ENCODE measurements at places on chromosomes 12 and 14. TPM values are rescaled to one million over a fixed set of nuclear protein-coding genes. Genes with fewer than 3 reads are reported as not detected.

DNA sequence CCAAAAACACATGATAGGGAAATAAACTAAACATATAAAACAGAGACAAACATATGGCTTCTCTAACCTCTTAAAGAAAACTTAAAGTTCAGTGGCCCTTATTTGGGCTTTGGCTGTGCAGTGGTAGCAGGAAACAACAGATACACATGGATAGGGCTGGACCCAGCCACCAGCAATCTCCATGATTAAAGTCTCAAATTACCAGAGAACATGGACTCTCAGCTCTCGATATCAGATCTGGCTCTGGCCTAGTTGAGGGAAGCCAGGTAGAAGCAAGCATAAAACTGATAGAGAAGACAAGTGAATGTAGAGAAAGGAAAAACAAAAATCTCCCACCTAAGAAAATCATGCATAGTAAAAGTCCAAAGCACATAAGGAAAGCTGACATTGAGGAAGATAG, 164.8 kb downstream of the ITPR2 start:
- no peak overlapping the region for H3K4me3 ChIP-seq
- DNase-seq: no peak
- H3K4me1 ChIP-seq: no peaks in the 10 kb centered on the region
- no peaks in the 10 kb centered on the region for H3K27me3 ChIP-seq

DNA sequence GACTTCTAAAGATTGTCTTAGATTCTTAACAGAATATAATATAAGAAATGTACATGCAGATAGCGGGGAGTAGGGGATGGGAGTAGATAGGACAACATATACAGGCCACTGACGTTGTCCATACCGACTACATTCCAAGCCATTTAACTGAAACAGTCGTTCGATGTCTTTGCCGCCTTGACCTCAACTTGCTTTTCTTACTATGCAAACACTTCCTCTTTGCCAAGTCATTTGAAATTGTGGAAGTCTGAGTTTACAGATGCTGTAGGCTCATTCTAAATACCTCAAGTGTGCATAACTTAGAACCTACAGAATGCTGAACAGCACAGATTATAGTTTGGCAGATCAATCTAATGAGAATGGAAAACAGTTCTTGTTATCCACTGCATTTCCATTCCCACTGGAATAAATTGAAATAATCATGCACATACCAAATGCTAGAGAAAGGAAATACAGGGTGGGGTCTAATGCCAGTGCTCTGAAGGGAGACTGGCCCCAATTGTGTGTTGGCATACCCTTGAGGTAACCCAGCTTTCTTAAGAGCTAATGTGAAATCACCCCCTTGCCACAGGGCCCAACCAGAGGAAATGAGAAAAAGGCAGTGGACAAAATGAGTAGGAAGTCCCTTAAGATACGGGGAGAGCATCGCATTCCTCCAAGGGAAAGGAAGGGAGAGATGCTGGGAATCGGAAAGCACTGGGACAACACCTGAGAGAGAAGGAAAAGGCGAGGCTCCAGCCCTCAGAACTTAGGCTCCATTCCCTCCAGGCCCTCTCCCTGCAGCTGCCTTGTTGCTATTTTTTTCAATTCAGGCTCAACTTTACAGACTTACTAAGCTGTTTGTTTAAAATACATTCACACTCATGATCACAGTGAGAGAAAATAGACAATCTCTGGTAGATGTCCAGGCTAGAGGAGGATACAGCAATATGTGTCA, 380.9 kb upstream of the TMTC1 start:
- H3K27ac ChIP-seq: no peak overlapping the region
- H3K27me3 ChIP-seq: no peaks in the 10 kb centered on the region
- no peak for DNase-seq
- H3K36me3 ChIP-seq: no peaks in the 10 kb centered on the region
- no peak overlapping the region for H3K4me3 ChIP-seq

DNA sequence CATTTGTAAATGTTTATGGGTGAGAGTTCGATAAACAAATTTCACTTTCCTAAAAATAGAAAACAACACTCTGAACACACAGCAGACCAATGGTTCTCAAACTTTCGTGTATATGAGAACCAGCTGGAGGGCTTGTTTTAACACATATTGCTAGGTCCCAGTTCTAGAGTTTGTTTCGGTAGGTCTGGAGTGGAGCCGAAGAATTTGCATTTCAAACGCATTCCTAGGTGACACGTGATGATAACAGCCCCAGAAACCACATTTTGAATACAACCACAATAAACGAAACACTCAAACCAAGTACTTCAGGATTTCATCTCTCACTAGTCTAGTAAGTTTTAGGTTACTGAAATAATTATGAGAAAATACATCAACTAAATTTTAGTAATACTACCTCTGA, 17.1 kb downstream of the SEC23A start:
- H3K27me3 ChIP-seq: no peaks in the 10 kb centered on the region
- DNase-seq: no peak
- peaks cover 47% of the 10 kb centered on the region for H3K36me3 ChIP-seq
- H3K27ac ChIP-seq: no peak overlapping the region
- H3K4me3 ChIP-seq: no peak overlapping the region

- no peak overlapping the region for H3K27ac ChIP-seq
- no peak for DNase-seq
- H3K36me3 ChIP-seq: no peaks in the 10 kb centered on the region
- H3K4me3 ChIP-seq: no peak overlapping the region
These were observed 10.5 kb downstream of the ARG2 start for GRCh38 chr14:67630186-67630585.

- H3K27ac ChIP-seq: no peak overlapping the region
- peaks cover 3% of the 10 kb centered on the region for H3K27me3 ChIP-seq
- no peak for DNase-seq
- H3K4me3 ChIP-seq: no peak overlapping the region
- no peaks in the 10 kb centered on the region for H3K4me1 ChIP-seq
These were observed 20.3 kb upstream of the DHRS4 start for GRCh38 chr14:23933108-23933741.

DNA sequence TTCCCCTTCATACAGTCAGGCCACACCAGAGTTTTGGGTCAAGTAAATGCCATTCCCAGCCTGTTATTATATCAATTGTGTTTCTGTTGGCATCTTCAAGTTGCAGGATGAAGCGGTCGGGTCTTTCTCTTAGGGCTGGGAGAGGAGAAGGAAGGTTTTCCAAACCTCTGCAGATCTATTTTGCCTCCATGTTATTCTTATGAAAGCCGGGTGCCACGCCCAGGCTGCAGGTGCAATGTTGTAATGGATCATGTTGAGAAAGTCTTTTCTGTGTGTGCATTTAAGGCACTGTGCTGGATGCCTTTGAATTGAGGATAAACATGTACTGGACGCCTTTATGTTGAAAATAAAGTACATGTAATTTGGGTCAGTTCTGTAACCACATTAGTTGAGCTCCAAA, 164.4 kb upstream of the HIF1A start:
- H3K36me3 ChIP-seq: peaks cover 72% of the 10 kb centered on the region
- no peaks in the 10 kb centered on the region for H3K27me3 ChIP-seq
- H3K4me1 ChIP-seq: peaks cover 94% of the 10 kb centered on the region
- DNase-seq: no peak

DNA sequence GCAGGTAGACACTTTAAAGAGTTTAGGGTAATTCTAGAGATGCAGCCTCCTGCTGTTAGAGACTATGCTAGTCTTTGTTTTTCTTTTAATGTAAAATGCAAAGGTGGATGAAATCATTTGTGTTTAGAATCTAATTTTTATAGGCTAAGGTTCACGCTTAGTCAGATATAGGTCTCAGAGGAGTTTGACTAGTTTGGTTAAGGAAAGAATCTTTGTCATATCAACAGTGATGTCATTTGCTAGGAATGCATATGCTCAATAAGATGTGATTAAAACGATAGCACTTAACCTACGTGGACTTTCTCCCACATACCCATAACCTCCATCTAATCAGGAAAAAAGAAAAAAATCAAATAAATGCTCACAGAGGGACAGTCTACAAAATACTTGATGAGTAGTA, 859.3 kb upstream of the ATXN7L3B start:
- no peaks in the 10 kb centered on the region for H3K36me3 ChIP-seq
- no peaks in the 10 kb centered on the region for H3K4me1 ChIP-seq
- H3K27me3 ChIP-seq: no peaks in the 10 kb centered on the region
- no peak overlapping the region for H3K27ac ChIP-seq

MGAT4C gene
- not detected for total RNA-seq

CORO1C gene
- total RNA-seq: 70.9 TPM

Data from activated CD4-positive, alpha-beta memory T cell treated with anti-CD3 and anti-CD28 coated beads for 36 hours (primary cell).